Activated T-cell treated with anti-CD3 and anti-CD28 coated beads, Interleukin-2, amount 50 U/mL, for 4 hours (primary cell): ENCODE measurements at places on chromosomes 11 and 22.

GRCh38 chr11:92897487-92897886, 72.0 kb upstream of the MTNR1B start:
- DNase-seq, result no peak

- no peak for DNase-seq
These were observed 4.9 kb downstream of the NDUFC2 start for GRCh38 chr11:78074756-78075155.

- no peak for DNase-seq
These were observed 120.6 kb downstream of the CD44 start for GRCh38 chr11:35259529-35259928.

GRCh38 chr11:64121663-64122410, 44.1 kb downstream of the MACROD1 start:
- no peak for DNase-seq

DNA sequence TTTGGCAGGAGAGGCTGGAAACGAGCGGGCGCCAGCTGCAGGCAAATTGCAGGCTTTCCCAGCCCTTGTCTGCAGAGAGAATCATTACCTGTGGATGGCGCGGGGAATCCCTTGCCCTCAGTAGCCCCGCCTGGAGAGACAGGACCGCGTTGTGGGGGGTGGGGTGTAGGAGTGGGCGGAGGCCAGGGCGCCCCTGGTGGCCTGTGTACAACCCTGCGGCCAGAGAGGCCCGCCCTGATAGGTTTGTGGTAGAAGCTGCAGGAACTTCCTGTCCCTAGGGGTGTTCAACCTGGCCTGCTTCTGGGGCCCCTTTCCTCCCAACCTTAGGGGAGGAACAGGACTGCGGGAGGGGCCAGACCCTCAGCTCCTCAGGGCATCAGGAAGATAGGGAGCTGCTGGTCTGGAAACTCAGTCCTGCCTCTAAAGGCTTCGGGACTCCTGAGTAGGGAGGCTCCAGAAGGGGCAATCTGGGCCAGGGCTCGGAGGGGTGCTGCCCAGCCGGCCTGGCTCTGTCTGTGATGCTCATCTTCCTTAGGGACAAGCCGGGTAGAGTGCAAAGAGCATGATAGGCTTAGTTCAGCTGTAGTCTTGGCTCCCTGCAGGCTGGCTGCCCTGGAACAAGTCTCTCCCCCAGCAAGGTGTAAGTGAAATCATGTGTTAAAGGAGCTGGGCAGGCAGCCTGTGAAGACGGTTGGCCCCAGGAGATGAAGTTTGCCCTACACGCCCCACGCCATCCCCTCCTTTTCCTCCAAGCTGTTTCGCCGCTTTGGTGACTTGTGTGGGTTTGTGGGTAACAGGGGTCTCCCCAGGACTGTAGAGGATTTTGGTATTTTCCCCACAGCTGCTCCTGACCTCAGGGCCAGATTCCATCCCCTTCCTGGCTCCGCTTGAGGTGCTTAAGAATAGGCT, 24.1 kb upstream of the SUSD2 start:
- DNase-seq, result peak; percentile 71

DNA sequence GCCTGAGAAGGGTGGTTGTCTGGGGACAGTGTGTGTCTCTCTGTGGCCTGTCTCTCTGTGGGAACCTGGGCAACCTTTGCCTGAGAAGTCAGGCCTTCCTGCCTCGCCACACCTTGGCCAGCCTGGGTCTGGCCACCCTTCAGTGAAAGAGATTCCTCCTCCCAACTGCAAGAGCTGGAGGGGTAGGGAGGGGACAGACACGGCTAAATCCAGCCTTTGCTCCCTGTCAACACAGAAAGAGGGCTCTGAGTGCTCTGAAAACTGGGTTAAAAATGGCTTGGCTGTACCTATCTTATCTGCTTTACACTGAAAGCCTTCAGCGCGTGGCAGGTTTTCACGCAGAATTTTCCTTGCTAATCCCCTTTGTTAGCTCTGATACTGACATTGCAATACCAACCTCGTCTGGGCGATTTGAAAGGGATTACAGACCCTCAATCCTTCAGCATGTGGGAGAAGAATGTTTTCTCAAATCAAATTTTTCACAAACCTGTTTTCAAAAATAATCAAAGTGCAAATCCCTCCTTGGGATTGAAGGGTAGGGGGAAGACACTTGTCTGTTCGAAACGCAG, 163.7 kb downstream of the DSCAML1 start:
- DNase-seq, result no peak

DNA sequence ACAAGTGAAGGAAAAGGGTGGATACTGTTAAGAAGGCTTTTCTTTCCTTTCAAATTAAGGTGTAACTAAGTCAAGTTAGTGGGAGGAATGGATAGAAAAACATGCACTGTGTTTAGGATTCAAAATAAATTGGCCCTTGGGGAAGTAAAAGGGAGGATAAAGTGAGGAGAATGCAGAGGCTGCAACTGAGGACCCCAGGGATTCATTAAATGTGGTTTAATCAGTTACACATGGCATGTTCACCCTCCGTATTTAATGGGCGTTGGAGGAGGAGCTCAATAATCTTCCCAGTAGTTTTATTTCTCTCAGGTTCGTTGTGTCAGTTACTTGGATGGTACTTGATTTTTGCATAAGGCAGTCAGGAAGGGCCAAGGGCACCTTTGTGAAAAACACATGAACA, 966.3 kb downstream of the JRKL start:
- DNase-seq, result no peak

DNA sequence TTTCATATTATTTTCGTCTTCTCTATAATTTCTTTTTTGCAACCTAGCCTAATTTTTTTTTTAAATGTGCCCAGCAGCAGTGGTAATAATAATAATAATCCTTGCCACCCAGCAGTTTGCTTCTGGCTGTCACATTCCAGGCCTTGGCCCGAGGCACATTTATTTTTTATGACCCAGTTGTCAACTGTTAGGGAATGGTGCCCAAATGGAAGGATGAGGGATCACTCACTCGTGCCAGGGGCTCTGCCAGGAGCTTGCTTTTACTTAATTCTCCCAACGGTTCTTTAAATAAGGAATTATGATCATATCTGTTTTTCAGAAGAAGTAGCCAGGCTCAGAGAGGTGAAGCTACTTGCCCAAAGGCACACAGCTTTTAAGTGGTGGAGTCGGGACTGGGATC, 49.6 kb downstream of the MYO18B start:
- DNase-seq, result no peak

DNA sequence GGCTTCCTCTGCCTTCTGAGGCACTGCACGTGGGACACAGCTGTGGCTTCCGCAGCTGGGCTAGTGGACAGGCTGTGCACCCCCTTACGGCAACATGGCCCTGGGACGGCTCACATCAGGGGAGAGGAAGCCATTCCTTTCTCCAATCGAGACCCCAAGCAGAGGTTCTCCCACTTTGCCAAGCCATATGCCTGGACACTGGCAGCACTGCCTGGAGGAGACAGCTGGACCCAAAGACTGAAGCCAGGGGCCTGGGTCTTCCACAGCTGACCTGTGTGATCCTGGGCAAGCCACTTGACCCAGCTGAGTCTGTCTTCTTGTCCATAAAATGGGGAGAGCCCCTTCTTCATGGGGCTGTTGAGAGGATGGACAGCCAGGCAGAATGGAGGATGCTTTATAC, 65.4 kb downstream of the SHISAL1 start:
- DNase-seq, result no peak

DNA sequence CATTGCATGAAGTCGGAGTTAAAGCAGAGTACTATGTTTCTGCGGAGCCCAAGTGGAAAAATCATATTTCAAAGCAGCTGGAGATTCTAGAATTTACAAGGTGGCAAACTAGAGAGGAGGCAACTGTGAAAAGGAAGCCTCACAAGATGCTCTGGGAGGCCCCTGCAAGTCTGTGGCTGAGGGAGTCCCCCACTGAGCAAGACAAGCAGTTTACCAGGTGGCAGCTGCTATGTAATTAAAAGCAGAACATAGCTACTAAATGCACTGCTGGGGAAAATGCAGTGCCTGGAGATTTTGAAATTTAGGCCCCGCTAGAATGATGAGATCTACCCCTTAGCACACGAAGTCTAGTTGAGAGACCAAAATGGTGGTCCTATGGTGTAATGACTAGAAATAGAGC, 728.0 kb downstream of the OPCML start:
- DNase-seq, result no peak

DNA sequence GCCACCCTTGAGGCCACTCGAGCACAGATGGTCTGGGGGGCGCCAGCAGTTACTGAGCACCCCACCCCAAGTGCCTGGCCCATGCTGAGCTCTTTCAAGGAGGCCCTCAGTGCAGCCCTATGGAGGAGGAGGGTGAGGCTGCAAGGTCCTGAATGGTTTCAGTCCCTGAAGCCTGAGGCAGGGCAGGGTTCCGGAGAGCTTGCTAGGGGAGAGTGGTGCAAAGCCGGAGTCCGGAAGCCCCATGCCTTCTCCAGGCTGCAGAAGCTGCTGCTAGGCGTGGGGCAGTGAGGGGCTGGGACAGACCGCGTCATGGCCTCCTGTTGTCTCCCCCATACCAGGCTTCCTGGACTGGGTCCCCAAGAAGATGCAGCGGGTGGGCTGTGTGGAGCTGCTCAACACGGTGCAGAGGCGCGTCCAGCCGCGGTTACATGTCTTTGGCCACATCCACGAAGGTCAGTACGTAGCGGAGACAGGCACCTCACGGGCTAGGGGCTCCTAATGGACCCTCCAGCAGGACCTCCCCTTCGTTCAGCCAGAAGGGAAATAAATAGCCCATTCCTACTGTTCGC, 90.6 kb downstream of the MPPED1 start:
- no peak for DNase-seq

GRCh38 chr11:66100272-66101065, 30.4 kb downstream of the PACS1 start:
- DNase-seq, result peak; percentile 40

DNA sequence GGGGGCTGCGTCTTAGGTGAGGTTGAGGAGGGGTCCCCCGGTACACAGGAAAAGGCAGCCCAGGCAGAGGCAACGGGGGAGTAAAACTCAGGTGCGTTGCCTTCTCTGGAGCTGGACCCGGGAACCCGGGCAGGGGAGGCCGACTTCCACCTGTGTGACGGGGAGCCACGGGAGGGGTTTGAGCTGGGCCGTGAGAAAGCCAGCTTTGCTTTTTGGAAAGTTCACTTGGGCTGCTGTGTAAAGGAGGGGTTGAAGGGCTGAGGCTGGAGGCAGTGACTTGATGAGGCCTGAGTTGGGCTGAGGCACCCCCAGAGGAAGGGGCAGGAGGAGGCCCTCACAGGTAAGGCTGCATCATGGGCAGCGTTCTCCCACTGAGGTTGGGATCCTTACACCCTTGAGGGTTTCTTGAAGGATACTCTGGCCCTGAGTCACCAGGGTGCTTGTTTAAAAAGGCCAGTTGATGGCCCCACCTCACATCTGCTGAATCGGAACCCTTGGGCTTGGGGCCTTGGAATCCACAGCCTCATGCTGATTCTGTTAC, 47.2 kb downstream of the CHRDL2 start:
- no peak for DNase-seq

GRCh38 chr11:2700415-2701211, 819 bp upstream of the KCNQ1OT1 start:
- DNase-seq, result peak; percentile 5

DNA sequence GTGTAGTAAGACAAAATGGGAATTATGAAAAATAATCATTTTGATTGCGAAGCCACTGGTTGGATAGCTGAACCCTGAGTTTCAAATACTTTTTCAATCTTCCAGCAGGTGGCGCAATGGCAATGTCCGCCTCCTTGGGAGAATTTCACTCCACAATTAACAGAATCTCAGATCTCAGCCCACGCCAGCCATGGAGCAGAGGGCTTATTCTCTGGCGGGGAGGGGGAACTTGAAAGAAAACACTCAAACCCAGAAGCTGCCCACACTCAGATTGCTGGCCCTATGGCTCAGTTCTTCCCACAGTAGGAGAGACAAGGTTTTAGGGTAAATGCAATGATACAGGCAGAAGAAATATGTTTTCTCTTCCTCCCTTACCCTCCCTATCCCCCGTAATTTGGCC, 38.7 kb upstream of the RCN1 start:
- peak; percentile 33 for DNase-seq

- no peak for DNase-seq
These were observed 758.3 kb downstream of the NELL1 start for GRCh38 chr11:21427726-21428125.

DNA sequence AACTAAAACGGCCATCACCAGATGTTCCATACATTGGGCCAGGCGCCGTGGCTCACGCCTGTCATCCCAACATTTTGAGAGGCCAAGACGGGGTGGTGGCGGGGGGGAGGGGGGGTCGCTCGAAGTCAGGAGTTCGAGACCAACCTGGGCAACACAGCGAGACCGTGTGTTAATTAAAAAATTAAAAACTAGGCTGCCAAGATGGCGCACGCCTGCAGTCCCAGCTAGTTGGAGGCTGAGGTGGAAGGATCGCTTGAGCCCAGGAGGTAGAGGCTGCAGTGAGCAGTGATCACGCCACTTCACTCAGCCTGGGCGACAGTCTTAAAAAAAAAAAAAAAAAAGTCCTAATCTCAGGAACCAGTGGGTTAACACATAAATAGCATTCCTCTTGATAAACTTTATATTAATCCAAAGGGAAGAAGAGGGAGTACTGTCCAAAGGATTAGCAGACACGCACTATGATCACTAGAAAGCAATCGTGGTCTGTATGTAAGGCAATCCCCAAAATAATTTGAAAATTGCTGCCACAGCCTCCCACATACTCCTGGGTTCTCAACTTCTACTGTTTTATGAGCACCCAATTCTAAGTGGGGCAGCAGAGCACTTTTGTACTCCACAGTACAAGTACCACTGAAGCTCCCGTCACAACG, 604 bp downstream of the PUS3 start:
- no peak for DNase-seq

DNA sequence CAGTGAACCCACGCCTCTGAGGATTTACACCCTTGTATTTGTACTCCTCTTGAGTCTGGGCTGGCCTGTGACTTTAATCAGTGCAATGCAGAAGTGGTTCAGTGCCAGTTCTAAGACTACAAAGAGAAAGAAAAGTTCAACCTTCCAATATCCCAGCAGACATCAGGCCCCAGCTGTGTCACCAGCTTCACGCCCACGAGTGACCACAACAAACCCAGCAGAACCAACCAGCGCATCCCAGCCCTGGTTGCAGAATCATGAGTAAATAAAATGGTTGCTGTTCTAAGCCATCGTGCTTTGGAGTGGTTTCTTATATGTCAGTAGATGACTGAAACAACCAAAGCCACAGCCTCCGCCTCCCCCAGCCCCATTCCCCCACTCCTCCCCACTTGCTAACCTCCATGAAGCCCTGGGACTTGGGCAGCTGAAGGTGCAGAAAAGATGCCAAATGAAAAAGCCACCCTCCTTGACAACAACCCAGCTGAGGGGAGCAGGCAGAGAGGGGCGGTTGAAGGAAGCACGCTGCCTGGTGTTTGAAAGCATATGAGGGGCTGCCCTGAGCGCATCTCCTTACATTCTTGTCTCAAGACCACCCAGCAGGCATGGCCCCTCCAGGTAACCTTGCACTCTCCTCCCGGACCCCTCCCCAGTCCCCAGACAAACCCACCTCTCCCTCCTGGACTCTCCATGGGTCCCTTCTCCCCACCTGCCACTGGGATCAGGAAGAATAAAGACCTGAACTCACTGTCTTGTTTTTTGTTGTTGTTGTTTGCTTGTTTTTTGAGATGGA, 20.9 kb downstream of the TSKU start:
- DNase-seq, result peak; percentile 47

- DNase-seq, result no peak
These were observed 205.1 kb downstream of the NXPE2 start for GRCh38 chr11:114883472-114883871.

GRCh38 chr11:122799406-122800105, 38.7 kb upstream of the CRTAM start:
- DNase-seq, result no peak

GRCh38 chr11:103744496-103745153, 291.8 kb upstream of the DDI1 start:
- no peak for DNase-seq
